ENCODE measurements at places on chromosomes 12 and 14.

DNA sequence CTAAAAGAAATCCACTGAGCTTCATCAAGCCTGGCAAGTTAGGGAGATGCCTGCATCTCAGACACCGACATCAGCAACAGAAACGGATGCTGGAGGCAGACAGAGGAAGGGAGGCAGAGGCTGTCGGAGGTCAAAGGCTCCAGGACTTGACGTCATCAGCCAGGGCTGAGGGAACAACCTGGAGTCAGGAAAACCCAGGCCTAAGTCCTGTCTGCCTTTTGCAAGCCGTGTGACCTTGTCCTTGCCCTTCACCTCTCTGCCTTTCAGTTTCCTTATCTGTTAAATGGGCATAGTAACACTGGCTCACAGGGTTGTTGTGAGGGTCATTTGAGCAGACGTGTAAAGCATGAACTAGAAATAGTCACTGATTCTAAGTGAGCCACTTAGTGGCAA is 194.2 kb downstream of the BCL11B start:
- DNase-seq, result no peak

DNA sequence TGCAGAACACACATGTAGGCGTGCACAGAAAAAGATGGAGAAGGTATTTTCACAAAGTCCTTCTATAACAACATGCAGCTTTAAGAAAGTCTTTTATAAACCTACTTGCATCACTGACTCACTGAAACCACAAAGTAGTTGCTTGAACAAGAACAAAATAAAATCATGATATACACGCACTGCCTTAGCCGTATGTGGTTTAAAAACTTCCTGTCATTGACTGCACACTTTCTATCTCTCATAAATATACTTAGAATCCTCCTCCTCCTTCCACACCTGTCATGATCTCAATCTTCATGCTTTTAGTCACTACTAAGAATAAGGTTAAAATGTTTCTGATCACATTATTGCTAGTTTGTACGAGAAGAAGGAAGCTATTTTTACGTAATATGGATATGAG is 31.8 kb upstream of the RAD51AP1 start:
- DNase-seq, result no peak

DNA sequence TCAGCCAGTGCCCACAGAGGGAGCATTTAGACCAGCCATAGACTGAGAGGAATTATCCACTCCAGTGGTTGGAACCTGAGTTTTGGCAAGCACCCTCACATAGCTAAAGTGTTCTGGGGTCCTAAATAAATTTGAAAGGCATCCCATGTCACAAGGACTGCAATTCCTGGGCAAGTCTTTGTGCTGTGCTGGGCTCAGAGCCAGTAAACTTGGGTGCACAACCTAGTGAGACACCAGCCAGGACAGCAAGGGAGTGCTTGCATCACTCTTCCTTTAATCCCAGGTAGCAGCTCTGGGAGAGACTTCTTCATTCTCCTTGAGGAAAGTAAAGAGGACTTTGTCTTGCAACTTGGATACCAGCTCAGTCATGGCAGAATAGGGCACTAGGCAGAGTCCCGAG is 142.0 kb upstream of the FSCB start:
- no peak for DNase-seq

DNA sequence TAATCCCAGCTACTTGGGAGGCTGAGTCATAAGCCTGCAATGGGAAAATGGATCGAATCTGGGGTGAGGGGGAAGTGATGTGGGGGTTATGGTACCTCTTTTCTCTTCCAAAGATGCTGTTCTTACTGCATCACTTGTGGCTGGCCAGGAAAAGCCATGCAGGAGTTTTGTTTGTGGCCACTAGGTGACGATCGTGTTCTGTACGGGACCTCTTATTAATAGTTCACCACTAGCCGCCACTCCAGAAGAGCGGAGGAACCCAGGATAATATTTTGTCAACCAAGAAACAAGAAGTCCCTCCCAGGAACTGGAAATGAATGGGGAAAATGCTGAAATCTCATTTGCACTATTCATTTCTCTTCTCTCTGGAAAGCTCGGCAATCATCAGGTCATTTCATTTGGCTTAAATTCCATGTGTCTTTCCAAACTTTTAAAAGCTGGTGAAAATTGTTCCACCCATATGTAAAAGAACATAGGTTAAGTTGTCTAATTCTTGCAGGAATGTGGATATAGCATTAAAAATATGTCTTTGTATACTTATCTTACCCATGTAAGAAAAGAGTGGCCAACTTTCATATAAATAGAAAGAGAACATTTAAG is 8.9 kb downstream of the GPR65 start:
- DNase-seq, result no peak

DNA sequence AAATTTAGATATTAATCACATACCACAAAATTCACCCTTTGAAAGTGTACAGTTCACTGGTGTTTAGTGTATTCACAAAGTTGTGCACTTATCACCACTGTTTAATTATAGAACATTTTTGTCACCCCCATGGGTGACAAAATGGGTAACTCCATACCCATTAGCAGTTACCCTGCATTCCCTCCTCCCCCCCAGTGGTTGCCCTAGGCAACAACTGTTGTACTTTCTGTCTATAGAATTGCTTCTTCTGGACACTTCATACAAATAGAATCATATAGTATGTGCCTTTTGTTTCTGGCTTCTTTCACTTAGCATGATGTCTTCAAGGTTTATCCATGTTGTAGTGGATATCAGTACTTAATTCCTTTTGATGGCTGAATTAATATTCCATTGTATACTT is 52.7 kb downstream of the FBXO34 start:
- DNase-seq, result no peak

All from HS-27A (cell line).